Left ventricle myocardium superior (tissue), 1 donor: ENCODE measurements at places on chromosomes 1 and 21. TPM values are rescaled to one million over a fixed set of nuclear protein-coding genes. Genes with fewer than 3 reads are reported as not detected.

GRCh38 chr1:109277434-109278204 is 5.3 kb downstream of the PSRC1 start:
- peak; percentile 87 for DNase-seq

DNA sequence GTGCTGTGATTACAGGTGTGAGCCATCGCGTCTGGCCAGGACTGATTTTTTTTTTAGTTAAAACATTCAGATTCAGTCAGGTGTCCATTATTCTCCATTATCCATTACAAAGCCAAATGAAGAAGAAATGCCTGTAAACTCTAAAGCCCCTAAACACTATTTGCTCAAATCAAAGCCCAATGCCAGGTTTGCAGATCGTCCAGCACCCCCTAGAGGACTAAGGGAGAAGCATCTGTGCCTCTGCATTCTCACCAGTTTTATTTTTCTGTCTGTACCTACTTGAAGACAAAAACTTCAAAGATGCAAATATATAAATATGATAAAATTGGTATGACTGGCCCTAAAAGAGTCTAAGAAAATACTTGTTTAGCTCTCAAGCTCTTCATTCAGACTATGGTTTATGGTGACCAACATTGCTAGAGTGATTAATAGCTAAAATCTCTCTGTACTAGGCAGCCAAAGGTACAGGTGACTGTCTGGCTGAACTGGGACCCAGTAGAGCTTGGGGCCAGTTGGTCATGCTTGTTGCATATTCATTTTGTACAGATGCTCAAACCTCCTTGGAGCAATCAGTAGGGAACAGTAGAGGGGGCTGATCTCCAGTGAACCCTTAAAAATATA is 138.4 kb downstream of the SYT2 start:
- DNase-seq, result no peak

GRCh38 chr1:64811131-64811530 is 66.3 kb downstream of the RAVER2 start:
- no peak for DNase-seq

Gene CGN
- 0.92 TPM for total RNA-seq

GRCh38 chr1:106254748-106255147 is 801.7 kb upstream of the PRMT6 start:
- no peak for DNase-seq
